ENCODE measurements at places on chromosomes 12 and 14.

- DNase-seq = no peak
These were observed 225.8 kb upstream of the SOX5 start for GRCh38 chr12:24175284-24175683.

GRCh38 chr14:77319422-77319821 is 1.3 kb downstream of the POMT2 start:
- no peak for DNase-seq

DNA sequence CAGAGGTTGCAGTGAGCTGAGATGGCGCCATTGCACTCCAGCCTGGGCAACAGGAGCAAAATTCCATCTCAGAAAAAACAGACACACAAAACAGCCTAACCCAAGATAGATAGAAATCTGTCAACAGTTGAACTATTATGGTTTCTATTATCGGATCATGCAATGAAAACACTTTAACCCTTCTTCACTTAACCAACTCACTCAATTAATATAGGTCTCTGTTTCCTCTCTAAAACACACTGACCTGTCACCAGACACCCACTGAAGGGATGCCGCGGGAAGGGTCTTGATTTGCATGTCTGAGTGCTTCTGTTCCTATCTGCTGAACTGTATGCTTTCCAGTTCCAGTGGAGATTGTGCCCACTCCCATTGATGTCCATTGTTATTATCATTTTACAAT is 38.0 kb upstream of the NUDT4 start:
- no peak for DNase-seq

DNA sequence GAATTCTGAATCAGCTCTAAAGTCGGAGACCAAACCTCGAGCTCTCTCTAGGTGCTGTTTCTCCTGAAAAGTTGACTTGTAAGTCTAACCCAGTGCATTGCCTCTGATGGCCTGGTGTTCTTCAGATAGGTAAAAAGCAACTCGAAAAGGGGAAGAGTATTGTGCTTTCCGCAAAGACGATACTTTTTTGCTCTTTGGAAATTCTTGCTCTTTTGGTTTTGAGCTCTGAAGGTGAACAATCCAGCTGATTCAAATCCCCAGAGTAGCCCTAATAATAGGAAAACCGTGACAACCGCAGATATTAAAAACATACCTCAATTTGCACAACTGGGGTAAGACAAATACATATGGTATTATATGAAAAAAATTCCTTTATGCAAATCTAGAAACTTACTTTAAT is 447.4 kb downstream of the RAD51B start:
- no peak for DNase-seq

- DNase-seq = peak; percentile 48
These were observed 63.7 kb downstream of the ZNF664 start for GRCh38 chr12:124036657-124037109.

DNA sequence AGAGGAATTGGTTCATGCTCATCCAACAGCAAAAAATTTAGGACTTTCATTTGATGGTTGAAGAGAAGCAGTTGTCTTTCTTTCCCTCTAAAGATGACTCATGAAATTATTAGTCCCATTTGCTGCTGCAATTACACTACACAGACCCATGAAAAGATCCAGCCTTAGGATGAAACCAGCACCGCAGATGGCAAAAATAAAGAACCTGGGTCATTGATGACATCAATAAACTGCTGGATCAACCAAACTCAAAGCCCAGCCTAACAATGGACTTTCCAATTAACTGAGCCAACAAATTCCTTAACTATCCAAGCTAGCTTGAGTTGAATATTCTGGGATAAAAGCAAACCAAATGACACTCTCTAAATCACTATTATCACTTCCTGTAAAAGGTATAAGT is 20.7 kb downstream of the DICER1 start:
- no peak for DNase-seq

DNA sequence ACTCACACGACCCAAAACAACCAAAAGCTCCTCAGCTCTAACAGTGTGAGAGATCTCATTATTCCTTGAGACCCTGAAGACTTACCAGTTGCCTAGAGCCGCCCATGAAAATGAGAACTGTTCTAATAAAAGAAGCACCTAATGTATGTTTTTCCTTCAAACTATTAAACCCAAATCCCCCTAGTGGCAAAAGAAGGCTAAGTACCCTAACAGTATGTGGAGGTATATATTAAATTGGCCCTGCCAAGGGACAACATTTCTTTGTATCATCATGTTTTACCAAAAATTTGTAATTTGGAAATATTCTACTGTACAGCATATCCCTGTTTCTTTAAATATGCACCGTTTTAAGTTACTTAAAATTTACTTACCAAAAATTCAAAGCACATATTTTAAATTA is 38.0 kb upstream of the PPFIA2 start:
- no peak for DNase-seq

- no peak for DNase-seq
These were observed 39.9 kb upstream of the STON2 start for GRCh38 chr14:81440041-81440440.

DNA sequence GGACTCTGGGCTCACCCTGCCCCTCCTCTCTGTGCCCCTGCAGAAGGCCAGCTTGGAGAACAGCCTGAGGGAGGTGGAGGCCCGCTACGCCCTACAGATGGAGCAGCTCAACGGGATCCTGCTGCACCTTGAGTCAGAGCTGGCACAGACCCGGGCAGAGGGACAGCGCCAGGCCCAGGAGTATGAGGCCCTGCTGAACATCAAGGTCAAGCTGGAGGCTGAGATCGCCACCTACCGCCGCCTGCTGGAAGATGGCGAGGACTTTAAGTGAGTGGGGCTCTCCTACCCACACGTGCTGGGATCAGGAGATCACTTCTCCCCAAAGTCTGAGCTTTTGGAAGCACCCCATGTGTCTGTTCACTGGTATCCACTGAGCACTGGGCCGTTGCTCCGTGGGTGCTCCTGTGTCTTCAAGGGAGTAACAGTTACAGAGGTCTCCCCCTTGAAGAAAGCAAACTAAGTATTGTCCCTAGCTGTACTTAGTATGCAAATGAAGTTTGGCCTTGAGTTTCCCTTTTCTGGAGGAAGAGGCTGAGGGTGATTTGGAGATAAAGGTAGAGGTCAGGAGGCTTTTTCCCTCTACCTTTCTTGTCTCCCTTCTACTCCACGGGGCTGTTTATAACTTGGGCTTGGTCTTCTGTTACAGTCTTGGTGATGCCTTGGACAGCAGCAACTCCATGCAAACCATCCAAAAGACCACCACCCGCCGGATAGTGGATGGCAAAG is 3.3 kb downstream of the KRT18 start:
- DNase-seq = peak; percentile 65

GRCh38 chr12:11500188-11500860 is 105.0 kb upstream of the PRB2 start:
- DNase-seq = peak; percentile 59

DNA sequence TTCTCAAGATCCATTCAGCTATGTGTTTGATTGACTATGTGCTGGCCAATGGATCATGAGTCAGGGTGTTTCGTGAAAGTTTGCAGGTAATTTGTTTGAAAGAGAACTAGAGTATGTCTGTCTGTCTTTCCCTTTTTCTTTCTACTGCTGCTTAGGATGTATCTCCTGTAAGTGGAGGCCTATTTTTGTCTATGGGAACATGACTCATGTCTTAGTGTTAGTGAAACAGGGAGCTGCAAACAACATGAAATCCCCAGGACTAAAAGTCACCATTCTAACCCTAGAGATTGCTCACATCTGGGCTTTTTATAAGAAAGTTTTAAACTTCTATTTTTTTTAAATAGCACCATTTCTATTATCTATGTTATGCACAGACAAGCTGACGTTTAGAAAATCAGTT is 333.0 kb downstream of the CCER1 start:
- DNase-seq = no peak

GRCh38 chr12:53958128-53958527 is 3.4 kb downstream of the HOXC12 start:
- no peak for DNase-seq

- no peak for DNase-seq
These were observed 23.5 kb upstream of the PYGL start for GRCh38 chr14:50967790-50968189.
